ENCODE measurements at places on chromosomes 1 and 21.

- DNase-seq = no peak
- no peaks in the 10 kb centered on the region for H3K27me3 ChIP-seq
- peak overlapping the region; percentile 53 for H3K4me3 ChIP-seq
- no peaks in the 10 kb centered on the region for H3K36me3 ChIP-seq
- H3K27ac ChIP-seq = peak overlapping the region; percentile 75
- peaks cover 3% of the 10 kb centered on the region for H3K4me1 ChIP-seq
Observed at GRCh38 chr1:10209590-10209904, 823 bp upstream of the KIF1B start.

GRCh38 chr1:53465023-53465957 is 6.1 kb downstream of the DMRTB1 start:
- DNase-seq = no peak
- H3K36me3 ChIP-seq = no peaks in the 10 kb centered on the region
- H3K27me3 ChIP-seq = peaks cover 18% of the 10 kb centered on the region
- no peak overlapping the region for H3K27ac ChIP-seq
- H3K4me1 ChIP-seq = no peaks in the 10 kb centered on the region

DNA sequence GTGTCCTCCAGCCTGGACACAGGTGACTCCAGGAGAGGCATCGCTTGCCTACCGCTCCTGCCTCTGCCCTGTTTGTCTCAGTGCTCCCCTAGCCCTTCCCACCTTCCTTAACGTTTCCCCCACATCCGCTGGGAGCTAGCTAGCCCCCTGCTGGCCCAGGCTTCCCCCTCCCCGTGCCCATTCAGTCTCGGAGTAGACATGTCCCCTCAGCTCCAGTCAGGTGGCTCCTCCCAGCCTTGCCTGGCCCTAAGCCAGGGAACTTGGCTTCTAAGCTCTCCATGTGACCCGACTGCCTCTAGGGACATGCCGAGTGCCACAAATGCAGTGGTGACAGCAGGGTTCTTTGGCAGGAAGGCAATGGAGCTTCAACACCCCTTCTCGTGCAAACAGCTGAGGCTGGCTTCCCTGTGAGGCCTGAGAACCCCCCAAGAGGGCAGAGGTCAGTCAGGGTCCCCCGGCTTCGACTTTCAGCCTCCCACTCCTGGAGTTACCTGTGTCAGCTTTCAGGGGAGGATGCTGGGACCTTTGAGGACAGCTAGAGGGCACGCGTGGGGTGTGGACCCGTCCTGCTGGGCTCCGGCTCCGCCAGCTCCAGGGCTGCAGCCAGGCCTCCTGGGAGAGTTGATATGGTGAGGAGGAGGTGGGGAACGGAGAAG is 16.2 kb downstream of the DRAXIN start:
- H3K27me3 ChIP-seq = peaks cover 34% of the 10 kb centered on the region
- no peaks in the 10 kb centered on the region for H3K4me1 ChIP-seq
- no peak for DNase-seq
- H3K4me3 ChIP-seq = no peak overlapping the region
- H3K36me3 ChIP-seq = no peaks in the 10 kb centered on the region
- H3K27ac ChIP-seq = no peak overlapping the region

DNA sequence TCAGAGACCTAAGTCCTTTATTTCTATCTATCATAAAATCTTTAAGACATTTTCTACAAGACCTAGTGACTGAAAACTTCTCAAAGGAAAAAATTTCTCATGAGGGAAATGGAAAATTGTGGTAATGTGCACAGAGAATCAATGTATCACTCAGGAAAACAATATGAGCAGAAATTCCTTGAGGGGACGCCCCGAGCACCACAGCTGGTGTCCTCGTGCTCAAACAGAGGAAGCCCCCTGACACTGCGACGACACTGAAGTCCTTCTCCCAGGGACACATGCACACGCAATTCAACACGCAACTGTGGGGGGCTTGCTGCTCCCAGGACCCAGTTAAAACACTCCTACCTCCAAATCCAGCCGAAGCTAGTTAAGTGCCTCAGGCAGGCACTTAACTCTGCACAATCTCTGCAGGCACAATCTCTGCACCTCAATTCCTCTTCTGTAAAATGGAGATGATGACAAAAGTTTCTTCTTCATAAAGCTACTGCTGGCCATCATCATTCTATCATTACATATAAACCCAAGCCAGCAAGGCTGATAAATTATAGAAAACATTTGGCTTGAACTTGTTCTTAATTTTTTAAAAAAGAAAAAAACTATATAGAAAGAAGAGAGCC is 16.0 kb downstream of the ZBTB17 start:
- H3K4me3 ChIP-seq = no peak overlapping the region
- H3K36me3 ChIP-seq = peaks cover 7% of the 10 kb centered on the region
- no peak overlapping the region for H3K27ac ChIP-seq
- H3K27me3 ChIP-seq = no peaks in the 10 kb centered on the region
- no peak for DNase-seq

DNA sequence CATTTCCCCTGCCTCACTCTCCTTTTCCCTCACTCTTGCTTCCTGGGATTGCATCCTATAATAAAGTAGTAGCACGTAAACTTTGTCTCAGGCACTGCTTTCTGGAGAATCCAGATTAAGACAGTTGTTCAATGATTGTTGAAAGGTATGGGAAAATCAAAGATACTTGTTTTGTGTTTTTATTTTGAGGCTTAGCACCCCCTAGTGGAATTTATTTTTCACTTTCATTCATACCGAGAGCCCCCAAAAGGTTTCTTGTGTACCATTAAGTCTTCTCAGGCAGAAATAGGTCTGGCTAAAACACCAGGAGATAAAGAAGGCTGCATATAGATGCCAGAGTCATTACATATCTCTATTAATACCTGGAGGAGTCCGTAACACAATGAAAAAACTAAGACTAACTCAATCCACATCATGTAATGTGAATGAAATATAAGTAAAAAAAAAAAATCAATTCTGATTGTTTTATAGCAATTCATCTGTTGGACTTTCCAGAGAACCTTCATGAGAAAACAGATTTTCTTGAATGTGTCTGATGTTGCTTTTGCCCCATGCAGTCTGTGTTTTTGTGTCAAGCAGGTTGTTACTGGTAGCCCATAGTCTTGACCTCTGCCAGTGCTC is 103.5 kb downstream of the RPE65 start:
- no peak overlapping the region for H3K4me3 ChIP-seq
- peak; percentile 46 for DNase-seq
- H3K27ac ChIP-seq = no peak overlapping the region
- no peaks in the 10 kb centered on the region for H3K27me3 ChIP-seq

DNA sequence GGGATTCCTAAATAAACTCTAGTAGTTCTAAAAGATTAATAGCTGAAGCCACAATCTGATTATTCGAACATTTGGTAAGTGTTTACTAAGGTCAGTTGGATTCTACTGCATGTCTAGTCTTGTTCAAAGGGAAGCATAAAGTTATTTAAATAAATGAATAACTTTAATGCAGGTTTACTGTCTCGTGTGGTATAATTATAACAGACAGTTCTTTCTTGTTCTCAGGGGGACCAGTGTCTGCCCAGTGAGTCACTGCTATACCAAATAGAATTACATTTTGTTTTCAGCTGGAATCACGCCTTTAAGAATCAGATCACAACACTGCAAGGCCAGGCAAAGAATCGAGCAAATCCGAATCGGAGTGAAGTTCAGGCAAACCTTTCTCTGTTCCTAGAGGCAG is 45.1 kb downstream of the SMG7 start:
- H3K27ac ChIP-seq = no peak overlapping the region
- H3K4me1 ChIP-seq = peaks cover 4% of the 10 kb centered on the region
- no peaks in the 10 kb centered on the region for H3K27me3 ChIP-seq
- no peak for DNase-seq
- H3K36me3 ChIP-seq = peaks cover 9% of the 10 kb centered on the region

- H3K4me1 ChIP-seq = peaks cover 18% of the 10 kb centered on the region
- no peak for DNase-seq
- H3K4me3 ChIP-seq = no peak overlapping the region
Observed at GRCh38 chr1:77544845-77545244, 137.6 kb downstream of the ZZZ3 start.

- H3K4me3 ChIP-seq = peak overlapping the region; percentile 37
- no peaks in the 10 kb centered on the region for H3K27me3 ChIP-seq
- peak; percentile 95 for DNase-seq
- no peaks in the 10 kb centered on the region for H3K36me3 ChIP-seq
Observed at GRCh38 chr1:93804412-93804811, 74.6 kb downstream of the DNTTIP2 start.

- no peaks in the 10 kb centered on the region for H3K27me3 ChIP-seq
- peak; percentile 68 for DNase-seq
- H3K4me1 ChIP-seq = no peaks in the 10 kb centered on the region
- H3K4me3 ChIP-seq = no peak overlapping the region
- no peaks in the 10 kb centered on the region for H3K36me3 ChIP-seq
Observed at GRCh38 chr1:91997607-91998195, 32.1 kb upstream of the EPHX4 start.

DNA sequence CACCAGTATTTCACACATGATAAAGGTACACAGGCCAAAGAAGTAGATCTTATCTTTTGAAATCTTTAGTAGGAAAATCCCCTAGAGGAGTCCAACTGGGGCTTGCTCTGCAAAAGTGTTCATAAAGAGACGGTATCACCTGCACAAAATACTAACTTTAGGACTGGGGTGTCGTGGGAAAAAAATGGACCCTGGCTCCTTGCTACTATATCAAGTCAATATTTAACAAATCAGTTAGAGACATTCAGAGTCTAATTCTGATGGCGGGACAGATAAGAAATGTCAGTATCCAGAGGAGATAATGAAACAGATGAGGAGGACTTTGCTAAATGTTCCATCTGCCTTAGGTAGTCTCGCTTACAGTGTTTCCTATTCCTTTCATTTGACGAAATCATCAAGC is 25.6 kb upstream of the CNN3 start:
- no peaks in the 10 kb centered on the region for H3K27me3 ChIP-seq
- DNase-seq = no peak
- no peaks in the 10 kb centered on the region for H3K36me3 ChIP-seq
- H3K4me3 ChIP-seq = no peak overlapping the region

Measured in IMR-90 (cell line).